ENCODE measurements at places on chromosomes 12 and 14.

DNA sequence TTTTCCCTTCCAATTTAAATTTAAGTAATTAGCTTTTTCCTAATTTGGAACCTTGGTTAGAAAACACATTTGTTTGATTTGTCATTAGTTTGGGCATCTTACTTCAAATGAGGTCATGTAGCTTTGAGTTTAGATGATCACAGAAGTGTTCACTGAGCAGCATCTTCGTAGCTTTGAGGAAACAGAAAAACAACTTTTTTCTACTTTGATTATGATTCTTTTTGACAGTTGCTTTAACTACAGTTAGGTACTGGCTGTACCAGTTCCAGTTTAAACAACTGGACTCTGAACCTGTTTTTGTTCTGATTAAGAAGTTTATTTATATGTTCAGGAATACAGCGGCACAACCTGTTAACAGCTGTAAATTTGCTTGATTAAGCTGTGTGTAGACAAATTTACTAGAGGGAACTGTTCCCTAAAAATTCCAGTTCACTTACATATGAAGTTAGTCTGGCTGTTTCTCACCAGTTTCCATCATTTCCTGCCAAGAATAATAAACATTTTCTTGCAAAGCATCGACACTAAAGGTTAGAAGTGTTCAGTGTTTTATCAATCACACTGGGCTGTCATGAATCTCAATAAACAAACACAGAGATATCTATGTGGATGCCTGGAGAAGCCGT, 191.9 kb downstream of the RAD51B start:
- DNase-seq, result no peak

DNA sequence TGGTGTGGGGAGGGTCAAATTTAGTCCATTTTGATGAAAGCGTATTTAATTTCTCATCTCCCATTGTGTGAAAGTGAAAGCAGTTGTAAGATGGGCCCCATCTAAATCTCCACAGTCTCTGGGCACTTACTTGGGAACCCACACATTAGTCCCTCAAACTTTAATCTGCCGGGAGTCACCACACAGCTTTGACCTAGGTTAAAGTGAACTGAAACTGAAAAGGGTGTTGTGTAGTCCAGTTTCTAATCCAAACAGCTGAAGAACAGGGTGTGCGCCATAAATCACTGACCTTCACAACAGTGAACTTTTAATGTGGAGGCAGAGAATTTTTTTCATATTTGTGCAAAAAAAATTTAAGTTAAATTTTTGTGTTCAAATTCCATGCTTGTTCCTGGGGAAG, 48.4 kb upstream of the PTPRO start:
- DNase-seq, result no peak

- no peak for DNase-seq
These were observed 1173.0 kb downstream of the VRK1 start for GRCh38 chr14:97970222-97970621.

GRCh38 chr14:100156776-100157175, 2.7 kb downstream of the DEGS2 start:
- no peak for DNase-seq

GRCh38 chr12:128612150-128612850, 211.5 kb downstream of the SLC15A4 start:
- no peak for DNase-seq

DNA sequence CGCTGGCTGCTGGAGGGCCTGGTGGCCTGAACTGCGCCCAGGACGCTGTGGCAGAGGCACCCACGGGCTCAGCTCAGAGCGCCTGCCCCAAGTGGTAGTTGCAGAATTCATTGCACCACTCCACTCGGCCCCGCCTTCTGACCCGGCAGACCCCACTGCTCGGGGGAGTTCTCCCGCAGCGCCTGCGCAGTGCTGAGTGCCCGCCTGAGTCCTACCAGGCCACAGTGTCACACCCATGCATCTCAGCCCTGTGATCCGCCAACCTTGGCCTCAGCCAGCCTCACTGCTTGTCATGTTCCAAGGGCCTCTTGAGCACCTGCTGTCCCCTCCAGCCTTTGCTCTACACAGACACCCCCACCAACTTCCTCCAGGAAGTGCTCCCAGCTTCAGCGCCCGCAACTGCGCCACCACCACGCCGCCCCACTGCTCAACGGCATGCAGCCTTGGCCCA, 12.2 kb downstream of the DEGS2 start:
- DNase-seq, result no peak

DNA sequence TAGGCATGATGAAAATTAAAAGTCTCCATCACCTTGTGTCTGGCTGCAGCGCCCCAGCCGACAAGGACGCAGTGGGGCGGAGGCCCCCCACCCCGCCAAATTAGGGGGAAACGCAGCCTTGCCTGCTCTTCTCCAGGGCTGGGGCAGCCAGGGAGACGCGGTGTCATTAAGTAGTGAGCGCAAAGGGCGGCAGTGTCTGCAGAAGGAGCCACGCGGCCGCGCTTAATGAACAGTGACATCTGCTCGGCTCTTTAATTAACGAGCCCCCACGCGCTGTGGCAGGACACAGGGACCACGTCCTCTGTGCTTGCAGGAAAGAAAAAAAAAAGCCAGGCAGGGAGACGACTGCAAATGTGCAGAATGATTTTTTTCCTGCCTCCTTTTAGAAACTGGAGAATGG, 93.4 kb upstream of the NCOR2 start:
- no peak for DNase-seq
